Stimulated activated CD4-positive, alpha-beta T cell treated with anti-CD3 and anti-CD28 coated beads, TNF-alpha, amount 100 ng/mL, for 1 hour (primary cell): ENCODE measurements at places on chromosomes 11 and 22.

GRCh38 chr22:37610480-37611129, 2.0 kb downstream of the GGA1 start:
- no peak for DNase-seq

GRCh38 chr11:17353821-17354600, 2.4 kb downstream of the NCR3LG1 start:
- DNase-seq = no peak

- DNase-seq = no peak
Observed at GRCh38 chr22:44119669-44120313, 60.9 kb upstream of the PARVG start.

GRCh38 chr11:33553486-33553885, 147.1 kb downstream of the C11orf91 start:
- no peak for DNase-seq
